NCI-H187 treated with DMSO at 0.1 percent for 48 hours (cell line): ENCODE measurements at places on chromosomes 5 and 9.

- no peak for DNase-seq
These were observed 3.9 kb downstream of the FBXW5 start for GRCh38 chr9:136940526-136941230.

- DNase-seq = no peak
These were observed 258.1 kb downstream of the SYK start for GRCh38 chr9:91059713-91060112.

DNA sequence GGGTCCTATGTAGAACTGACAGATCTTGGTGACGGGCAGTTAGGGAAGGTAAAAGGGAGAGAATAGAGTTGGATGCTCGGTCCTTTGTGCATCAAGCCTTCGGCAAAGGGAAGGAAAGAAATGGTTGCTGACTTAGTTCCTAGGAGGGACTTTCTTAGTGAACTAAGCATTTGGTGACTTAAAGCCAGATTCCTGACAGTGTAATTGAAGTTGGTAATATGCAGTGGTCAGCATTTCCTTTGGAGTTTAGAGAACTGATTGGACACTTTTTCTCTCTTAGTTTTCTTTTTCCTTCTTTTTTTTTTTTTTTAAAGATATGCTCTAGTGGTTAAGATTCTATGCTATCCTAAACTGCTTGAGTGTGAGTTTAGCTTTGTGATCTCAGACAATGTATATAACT lies 2.3 kb downstream of the CLTA start:
- no peak for DNase-seq

DNA sequence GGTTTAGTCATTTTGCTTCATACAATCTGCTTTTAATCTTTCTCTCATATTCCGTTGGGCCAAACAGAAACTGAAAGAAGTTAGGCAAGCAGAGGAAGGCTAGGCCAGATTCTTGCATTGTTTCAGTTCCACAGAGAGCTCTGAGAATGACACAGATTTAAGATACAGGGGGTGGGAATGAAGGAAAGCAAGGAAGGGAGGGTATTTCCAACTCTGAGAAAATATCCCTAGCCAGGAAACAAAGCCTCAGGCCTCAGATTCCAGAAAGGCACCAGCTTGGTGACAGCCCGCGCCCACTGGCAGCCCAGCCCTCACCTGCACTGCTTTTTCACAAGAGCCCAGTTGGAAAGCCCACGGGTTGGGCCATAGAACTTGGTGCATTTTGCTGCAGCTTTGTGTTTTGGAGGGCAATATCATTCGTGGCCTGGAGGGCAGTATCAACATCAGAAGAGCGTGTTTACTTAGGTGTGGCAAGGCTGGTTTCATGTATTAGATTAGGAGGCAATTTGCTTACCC lies 63.5 kb downstream of the ENC1 start:
- no peak for DNase-seq

GRCh38 chr9:129072171-129072570 lies 8.7 kb upstream of the DOLPP1 start:
- DNase-seq = no peak

- DNase-seq = no peak
These were observed 16.7 kb upstream of the HSPB3 start for GRCh38 chr5:54438620-54439389.

- no peak for DNase-seq
These were observed 112.9 kb upstream of the ELAVL2 start for GRCh38 chr9:23938908-23939307.
